ENCODE measurements at places on chromosomes 1 and 21.

GRCh38 chr1:156959414-156959813 is 39.0 kb downstream of the LRRC71 start:
- no peak for DNase-seq

- DNase-seq = peak; percentile 38
Measured at GRCh38 chr1:235532360-235532759, 28.1 kb upstream of the B3GALNT2 start.

DNA sequence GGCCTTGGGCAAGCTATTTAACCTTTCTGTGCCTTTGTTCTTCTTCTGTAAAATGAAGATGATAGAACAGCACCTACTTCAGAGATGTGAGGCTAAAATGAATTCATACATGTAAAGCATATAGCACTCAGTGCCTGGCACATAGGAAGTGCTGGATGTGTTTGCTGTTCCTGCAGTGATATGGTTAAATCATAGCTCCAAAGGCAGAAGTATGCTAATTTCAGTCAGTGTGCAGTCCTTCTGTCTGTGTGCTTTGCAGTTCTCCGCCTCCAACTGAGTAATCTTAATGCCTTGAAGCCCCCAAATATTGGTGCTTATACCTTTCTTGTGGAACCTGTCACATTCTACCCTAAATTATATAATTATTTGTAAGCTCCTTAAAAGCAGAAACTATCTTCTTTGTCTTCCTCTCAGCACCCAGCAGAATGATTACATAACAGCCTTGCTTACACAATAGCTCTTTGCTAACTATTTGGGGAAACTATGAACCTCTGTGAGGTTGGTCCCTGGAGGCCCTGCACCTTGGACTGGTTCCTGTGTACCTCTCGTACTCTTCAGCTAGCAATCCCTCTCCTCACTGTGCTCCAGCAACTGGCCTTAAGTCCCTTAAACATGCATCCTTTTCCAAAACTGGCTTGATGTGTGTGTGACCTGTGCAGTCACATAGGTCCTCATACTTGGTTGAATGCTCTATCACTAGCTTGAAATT is 57.0 kb upstream of the CACYBP start:
- DNase-seq = no peak

DNA sequence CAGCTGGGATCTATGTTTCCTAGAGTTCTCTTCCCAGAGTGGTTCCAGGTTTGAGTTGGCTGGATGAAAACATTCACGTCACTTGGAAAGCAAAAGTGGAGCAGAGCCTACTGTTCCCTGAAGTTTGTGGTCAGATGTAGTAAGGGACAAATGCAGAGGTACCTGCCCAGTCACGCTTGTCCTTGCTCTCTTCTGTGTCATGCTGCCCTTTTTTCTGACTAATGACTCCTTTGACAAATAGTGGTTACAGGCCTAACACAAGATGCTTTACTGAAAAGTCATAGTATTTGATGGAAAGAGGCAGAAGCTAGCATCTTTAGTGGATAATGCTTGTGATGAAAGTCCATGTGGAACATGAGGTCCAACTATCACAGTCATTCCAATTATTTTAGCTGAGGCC is 881.4 kb upstream of the B3GALT2 start:
- DNase-seq = no peak

DNA sequence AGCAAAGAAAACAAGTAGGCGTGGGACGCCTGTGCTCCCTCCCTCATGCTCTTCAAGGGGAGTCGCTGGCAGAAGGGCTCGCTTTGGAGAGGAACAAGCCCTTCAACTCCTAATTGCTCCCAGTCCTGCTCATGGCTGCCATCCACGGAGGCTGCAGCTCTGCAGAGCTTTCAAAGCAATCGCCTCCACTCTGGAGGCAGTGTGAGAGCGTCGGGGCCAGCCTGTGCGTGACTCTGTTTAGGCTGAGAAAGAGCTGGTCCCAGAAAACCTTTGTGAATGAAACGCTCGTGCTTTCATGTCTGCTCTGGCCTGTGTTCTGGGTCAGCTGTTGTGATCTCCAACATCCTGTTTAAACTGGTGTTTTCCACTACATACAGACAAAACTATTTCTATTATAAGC is 23.9 kb upstream of the RUNX1 start:
- DNase-seq = no peak

All from LoVo (cell line).